Dermis blood vessel endothelial cell (primary cell): ENCODE measurements at places on chromosomes 1 and 21. TPM values are rescaled to one million over a fixed set of nuclear protein-coding genes. Genes with fewer than 3 reads are reported as not detected.

Gene NPPA
- not detected in 2 replicates for total RNA-seq

DNA sequence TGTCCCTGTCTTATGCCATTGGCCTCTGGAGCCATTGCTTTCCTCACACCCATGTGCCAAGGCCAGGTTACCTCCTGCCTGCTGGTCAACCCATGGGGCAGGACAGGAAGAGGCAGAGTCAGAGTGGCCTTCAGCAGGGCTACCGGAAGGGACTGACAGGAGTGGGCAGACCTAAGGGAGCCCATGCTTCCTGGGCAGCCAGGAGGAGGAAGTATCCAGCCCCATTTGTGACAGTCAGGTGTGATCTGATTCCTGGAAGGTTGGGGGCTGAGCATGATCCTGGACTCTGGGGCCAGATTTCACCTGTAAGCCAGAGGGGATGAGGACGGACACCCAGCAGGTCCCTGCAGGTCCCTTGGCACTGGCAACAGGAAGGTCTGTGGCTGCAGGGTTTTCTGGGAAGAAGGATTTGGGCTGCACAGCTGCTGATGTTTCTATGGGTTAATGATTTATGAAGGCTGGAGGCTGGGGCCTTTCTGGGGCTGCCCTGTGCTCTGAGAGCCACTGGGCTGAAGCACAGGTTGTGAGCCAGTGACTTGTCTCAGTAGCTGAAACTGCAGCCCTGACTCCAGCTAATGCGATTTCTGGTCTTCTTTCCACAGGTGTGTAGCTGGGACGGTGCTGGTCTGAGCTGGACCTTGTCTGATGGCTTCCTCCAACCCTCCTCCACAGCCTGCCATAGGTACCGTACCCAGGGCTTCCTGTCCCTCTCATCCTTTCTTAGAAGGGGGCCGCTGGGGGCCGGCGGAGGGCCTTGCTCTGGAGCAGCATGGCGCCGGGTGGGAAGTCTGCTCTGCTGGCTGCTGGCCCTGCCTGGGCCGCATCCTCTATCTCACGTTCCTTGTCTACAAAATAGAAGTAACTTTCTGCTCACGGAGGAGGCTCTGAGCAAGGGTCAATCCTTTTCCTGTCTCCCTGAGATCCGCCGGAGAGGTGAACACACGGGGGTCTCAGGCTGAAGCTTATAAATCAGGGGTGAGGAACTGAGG is 40.7 kb downstream of the ARHGEF10L start:
- no peak for DNase-seq

DNA sequence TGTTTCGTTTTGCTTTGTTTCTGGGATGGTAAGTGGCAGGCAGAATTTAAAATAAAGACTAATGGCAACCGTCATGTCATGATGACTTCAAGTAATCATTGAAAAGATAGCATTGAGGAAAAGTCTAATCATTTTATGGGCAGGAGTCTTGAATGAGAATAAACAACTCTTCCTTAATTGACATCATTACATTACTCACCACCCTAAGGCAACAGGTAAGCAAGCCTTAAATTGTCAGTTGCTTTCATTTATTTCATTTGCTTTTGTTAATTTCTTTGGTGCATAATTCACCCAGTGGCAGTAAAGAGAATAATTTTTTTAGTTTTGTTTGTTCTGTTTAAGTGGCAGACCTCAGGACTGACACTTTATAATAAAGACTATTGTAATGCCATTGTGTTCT is 669.0 kb downstream of the RWDD3 start:
- DNase-seq = no peak

GRCh38 chr1:12371053-12371452 is 141.2 kb downstream of the VPS13D start:
- no peak for DNase-seq

DNA sequence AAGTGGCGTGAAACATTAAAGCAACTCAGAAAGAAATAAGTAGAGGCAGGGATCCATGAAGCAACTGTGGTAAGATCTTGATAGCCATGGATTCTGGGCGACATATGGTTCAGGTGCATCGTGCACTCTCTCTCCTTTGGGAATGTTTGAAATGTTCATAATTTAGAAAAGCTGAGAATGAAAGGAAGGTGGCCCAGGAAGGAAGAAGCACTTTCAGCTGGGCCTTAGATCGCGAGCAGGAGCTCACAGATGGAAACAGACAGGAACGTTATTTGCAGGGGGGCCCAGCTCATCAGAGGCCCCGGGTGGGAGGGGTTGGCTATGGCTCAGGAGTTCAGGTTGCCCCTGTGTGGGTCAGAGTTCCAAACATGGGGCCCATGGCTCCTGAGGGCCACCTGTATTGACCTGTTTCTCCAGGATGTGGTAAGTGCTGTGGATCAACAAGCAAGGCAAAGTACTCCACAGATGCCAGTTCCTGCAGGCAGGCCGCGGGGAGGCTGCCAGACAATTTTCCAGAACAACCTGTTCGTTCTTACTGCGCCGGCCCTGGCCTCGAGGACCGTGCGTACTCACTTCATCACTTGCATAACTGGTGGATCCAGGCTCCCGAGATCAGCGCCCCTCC is 253.2 kb downstream of the TOMM20 start:
- no peak for DNase-seq
